ENCODE measurements at places on chromosomes 7 and 10.
A peak's percentile ranks its signal among the peaks of the same experiment; 100 is the strongest.

DNA sequence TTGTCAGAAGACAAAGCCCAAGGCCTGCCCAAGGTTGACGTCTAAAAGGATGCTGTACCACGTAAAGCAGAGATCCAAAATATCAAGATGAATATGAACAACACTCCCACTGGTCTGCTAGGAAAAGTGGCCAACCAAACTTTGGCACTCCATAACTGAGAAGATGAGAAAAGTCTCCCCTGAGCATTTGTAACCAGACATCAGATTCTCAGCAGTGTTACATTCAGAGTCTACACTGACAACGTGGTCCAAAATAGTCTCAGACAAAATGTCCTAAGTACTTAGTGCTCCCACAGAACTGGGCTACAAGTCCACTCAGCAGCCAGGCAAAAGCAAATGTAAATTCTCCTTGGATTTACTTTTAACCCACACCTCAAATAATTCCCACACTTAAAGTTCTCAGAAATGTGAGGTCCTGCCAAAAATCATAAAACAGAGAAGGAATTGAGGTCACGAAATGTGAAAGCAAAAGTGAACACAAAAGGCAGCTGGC, 185.1 kb upstream of the NOBOX start:
- no peak for DNase-seq

GRCh38 chr7:48398191-48398590, 226.9 kb downstream of the ABCA13 start:
- DNase-seq = no peak

- DNase-seq = no peak
Observed at GRCh38 chr7:27088002-27088922, 7.5 kb downstream of the HOXA1 start.

DNA sequence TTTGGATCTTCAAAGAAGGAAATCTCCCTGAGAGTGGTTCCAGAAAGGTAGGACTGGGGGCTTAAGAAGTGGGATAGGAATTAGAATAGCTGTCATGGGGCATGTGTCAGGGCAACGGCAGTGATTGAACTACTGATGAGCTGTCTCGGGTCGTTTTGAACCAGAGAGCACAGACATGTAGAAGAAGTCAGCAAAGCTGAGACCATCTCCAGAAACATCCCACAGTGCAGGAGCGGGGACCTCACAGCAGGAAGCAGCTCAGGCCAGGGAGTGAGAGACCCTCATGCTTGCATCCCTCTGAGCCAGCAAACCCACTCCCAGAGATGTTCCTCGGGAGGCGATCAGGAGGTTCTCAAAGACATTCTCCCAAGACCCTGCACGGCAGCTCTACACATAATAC, 60.1 kb downstream of the AOC1 start:
- DNase-seq = no peak

GRCh38 chr7:143321734-143322133, 5.8 kb downstream of the CLCN1 start:
- no peak for DNase-seq

- no peak for DNase-seq
Observed at GRCh38 chr10:59176241-59177030, at the start of gene PHYHIPL. TSS of gene PHYHIPL (plus strand) at chr10:59176643. CDS start at chr10:59176854, 211 bp downstream.

DNA sequence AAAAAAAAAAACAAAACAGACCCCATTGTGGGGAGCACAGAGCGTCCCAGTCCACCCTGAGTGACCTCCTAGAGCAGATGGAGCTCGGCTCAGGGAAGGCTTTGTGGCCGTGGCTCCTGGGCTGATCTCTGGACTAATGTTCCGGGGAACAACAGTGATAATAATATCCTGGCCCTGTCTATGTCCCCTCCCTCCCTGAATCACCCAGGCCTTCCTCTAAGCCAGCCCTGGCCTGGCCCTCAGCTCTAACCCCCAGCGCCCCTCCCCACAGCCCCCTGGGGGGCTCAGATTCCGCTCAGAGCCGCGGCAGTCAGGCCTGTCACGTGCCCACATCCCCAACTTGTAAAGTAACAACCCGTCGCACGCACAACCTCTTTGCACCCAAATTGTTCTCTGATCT, 48.3 kb downstream of the MICALL2 start:
- DNase-seq = no peak

DNA sequence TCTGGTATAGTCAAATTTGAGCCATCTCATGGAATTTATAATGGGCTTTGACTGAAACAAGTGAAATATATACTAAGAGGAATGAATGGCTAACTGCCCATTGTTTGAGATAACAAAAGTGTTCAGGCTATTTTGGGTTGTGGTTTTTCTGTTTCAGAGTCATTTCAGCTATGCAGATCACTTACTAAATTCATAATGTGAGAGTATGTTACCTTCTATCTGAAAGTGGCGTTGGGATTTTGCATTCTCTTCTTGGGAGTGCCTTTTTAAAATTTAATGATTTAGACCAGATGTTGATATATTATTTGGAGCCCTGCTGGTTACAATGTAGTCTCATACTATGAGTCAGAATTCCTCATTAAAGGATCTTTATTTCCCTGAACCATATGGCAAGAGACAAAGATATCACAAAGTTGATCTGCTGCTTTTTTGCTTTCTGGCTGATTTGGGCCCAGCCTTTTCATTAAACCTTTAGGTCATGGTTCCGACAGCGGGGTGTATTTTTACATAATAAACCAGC, 10.4 kb downstream of the VCL start:
- DNase-seq = peak; percentile 65

DNA sequence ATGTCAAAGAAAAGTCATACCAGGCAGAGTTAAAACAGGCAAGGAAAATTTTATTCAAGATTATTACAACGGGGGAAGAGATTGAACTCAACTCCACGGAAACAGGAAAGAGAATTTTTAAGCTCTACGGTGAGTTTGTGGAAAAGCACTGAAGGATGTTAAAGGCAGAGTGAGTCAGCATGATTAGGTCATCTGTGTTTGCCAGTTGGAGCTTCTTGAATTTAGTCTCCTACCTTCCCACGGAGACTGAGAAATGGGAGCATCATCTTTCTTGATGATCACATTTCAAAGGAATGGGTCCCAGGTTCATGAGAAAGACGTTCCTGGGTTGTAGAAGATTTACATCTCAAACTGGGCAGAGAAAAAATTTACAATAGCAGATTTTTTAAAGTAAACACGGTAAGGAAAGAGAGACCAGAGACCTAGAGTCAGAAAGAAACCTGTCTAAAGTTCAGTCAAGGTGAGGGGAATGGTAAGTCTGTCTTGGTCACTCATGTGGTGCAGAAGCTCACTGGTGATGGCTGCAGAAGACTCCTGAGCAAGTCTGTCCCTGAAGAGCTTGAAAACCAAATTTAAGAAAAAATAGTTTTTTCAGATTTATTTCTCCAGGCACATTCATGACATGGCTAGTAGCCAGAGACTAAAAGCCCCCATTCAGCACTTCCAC, 516.9 kb upstream of the LRRN3 start:
- peak; percentile 58 for DNase-seq

GRCh38 chr7:91212582-91212981, 51.7 kb upstream of the FZD1 start:
- no peak for DNase-seq

GRCh38 chr7:69166979-69167516, 431.2 kb upstream of the AUTS2 start:
- DNase-seq = no peak

DNA sequence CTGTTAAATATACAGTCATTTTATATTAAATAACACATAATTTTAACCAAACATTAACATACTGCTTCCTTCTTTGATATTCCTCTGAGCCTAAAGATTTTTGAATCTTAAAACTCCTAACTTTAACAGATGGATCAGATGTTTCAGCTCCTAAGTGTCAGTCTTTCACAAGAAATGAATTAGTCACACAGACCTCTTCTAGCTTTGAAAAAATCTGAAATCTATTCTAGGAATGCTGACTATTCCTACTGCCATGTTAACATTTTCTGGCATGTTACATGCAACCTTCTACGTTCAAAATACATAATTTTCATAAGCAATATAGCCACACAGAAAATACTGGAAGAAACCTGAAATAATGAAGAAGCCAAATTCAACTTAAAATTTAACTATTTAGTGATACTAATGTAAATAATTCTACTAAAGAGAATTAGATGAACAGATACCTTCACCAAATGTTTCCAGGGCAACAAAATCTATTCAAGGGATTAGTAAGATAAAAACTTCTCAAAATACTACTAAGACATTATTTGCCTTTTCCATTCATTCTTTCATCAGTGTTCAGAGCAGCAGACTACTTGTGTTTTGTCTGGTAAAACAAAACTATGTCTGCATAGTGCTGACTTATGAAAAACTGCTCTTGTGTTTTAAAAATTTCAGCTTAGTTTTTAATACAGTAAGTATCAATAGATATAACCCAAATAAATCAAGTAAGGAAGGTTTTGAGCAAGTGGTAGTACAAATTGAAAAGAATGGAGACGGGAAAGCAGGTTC, 9.2 kb downstream of the JMJD1C start:
- DNase-seq = peak; percentile 79

DNA sequence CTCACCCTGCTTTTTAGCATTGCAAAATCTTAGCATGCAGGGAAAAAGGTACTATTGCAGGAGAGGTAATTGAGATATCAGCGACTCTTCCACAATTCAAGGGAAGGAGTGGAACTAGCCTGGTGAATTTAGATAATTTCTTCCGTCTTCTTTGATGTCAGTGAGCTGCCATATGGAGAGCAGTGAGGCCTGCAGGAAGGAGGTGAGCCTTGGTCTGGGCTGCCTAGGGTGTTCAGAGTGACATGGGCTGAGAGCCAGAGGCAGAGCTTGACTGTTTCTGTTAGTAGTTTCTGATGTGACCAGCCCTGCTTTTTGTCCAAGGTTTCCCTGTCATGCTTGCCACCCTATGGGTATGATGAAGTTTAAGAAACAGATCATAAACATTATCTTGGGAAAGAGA, 28.6 kb downstream of the KAT6B start:
- DNase-seq = no peak

GRCh38 chr10:77724820-77725219, 87.2 kb upstream of the KCNMA1 start:
- DNase-seq = no peak

GRCh38 chr10:78780551-78780961, 288.2 kb upstream of the ZMIZ1 start:
- DNase-seq = no peak

- no peak for DNase-seq
Observed at GRCh38 chr7:10662491-10662890, 311.2 kb upstream of the PHF14 start.

DNA sequence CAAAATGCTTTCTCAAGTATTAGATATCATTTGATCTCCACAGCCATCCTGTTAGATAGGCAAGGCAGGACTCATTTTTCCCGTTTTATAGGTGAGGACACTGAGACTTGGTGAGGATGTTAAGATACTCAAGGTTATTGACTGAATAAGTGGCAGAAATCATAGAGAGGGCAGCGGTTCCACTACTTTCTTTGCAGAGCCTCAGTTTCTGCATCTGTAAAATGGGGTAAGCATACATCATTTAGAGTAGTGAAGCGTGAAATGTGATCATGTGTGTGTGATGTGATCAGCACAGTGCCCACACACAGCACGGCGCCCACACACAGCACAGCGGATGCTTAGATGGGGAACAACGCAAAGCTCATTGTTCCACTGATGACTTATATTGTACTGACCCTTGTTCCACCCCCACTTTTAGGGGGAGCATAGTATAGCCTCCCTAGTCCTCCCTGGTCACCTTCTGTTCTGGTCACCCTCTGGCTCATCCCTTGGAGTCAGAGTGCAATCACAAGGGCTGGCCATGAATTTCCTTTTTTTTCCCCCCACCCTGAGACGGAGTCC, 10.5 kb downstream of the UBTD1 start:
- no peak for DNase-seq

- peak; percentile 40 for DNase-seq
Observed at GRCh38 chr10:43211030-43211429, 55.8 kb downstream of the RASGEF1A start.

- DNase-seq = no peak
Observed at GRCh38 chr10:61047081-61047480, 103.1 kb upstream of the RHOBTB1 start.

All from amniotic epithelial cell (primary cell).